Large intestine (tissue), 12 donors: ENCODE measurements at places on chromosomes 2 and 18.

- H3K36me3 ChIP-seq = peaks cover 3% of the 10 kb centered on the region
- peaks cover 42% of the 10 kb centered on the region for H3K4me1 ChIP-seq
- no peaks in the 10 kb centered on the region for H3K27me3 ChIP-seq
Observed at GRCh38 chr2:159904127-159904958, 106.3 kb upstream of the CD302 start.

DNA sequence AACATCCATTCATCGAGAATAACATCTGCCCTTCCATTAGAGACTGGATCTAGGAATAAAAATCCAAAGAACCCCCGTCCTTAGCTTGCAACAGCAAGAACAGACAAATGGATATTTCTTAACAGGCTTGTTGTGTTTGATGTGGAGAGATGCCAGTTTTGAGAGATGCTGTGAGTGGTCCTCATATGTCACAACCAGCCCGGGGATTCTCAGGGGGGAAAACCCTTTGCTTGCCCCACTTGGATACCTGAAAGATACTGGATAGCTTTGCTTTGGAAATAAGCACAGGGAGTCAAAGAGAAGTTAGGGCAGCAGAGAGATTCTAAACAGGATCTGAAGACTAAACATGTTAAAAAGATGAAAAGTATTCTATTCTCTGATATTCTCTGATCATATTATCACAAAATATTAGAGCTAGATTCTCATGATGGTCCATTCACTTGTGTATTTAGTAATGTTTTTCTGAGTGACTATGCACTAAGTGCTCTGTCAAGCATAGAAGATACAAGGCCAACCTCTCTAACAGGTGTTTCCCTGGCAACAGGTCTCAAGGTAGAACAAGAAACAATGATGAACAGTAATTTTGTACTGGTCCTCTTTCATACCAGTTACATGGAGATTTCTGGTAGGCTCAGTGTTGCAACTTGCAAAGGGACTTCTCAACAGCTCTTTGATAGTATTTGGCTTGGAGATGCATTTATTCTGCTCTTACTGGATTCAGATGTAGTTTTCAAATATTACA, 348.2 kb downstream of the MYCN start:
- H3K36me3 ChIP-seq = no peaks in the 10 kb centered on the region
- H3K27me3 ChIP-seq = no peaks in the 10 kb centered on the region
- no peak for DNase-seq
- H3K4me1 ChIP-seq = no peaks in the 10 kb centered on the region

GRCh38 chr2:9739531-9739964, 103.7 kb upstream of the TAF1B start:
- peak overlapping the region; percentile 2 for H3K27ac ChIP-seq
- H3K4me1 ChIP-seq = peaks cover 15% of the 10 kb centered on the region
- no peaks in the 10 kb centered on the region for H3K36me3 ChIP-seq

GRCh38 chr18:35658112-35658511, 76.6 kb downstream of the GALNT1 start:
- H3K36me3 ChIP-seq = peaks cover 2% of the 10 kb centered on the region
- H3K4me1 ChIP-seq = no peaks in the 10 kb centered on the region
- H3K27ac ChIP-seq = no peak overlapping the region
- no peak overlapping the region for H3K4me3 ChIP-seq

- H3K4me3 ChIP-seq = peak overlapping the region; percentile 69
- H3K27me3 ChIP-seq = no peaks in the 10 kb centered on the region
- H3K36me3 ChIP-seq = no peaks in the 10 kb centered on the region
- peak overlapping the region; percentile 83 for H3K27ac ChIP-seq
- no peak for DNase-seq
- H3K4me1 ChIP-seq = no peaks in the 10 kb centered on the region
Observed at GRCh38 chr2:196170606-196171247, 651 bp downstream of the STK17B start.

DNA sequence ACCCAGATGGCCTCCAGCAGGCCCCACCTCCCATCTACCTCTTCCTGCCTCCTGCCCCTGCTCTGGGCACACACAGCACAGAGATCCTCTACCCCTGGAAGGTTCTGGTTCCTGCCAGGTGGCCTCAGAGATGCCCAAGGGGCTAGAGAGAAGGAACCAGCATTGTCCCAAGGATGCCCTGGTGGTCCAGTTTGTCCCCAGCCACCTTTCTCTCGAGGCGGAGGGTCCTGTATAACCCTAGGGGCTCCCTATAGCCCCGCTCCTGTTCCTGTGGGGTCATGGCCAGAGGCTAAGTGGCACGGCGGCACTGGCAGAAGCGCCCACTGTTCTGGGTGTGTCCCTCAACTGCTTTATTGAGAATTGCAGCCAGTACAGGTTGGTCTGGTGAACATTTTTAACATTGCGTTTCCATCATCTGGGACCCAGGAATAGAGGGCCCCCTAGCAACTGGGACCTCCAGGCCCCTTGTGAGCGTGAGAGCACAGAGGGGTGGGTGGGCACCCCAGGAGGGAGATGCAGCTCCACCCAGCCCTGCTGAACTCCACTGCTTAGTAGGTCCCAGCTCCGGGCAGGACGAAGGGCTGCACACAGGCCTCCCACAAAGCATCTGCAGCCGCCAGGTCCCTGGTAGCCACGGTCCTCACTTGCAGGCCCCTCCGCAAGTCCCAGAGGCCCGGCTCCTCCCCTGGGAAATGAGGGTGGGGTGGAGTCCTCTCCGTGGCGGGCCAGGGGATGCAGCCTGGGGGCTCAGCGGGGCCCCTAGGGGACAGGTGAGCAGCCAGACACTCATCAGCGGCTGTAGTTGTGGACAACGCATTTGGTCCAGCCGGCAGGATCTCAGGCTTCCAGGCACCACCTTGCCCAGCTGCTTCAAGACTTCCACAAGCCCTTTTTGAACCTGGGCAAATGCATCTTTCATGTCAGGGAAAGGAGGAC, 33.1 kb downstream of the GPC1 start:
- H3K27me3 ChIP-seq = no peaks in the 10 kb centered on the region
- H3K36me3 ChIP-seq = peaks cover 7% of the 10 kb centered on the region
- no peak overlapping the region for H3K27ac ChIP-seq
- no peak overlapping the region for H3K4me3 ChIP-seq

DNA sequence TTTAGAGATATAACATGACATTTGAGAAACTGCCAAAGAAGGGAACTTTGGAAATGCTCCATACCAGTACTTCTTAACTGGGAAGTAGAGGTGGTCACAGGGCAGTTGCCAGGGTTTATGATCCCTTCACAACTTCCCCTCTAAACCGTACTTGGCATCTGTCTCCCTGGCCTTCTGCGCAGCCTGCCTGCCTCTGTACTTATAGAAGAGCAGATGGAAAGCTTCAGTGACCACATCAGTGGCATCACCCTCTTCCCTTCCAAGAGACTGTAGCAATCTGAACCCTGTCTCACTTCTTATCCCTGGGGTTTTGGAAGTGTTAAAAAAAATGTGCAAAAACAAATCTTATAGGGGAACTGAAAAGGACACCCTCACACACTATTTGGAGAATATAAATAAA, 64.1 kb downstream of the EIF2AK3 start:
- H3K27ac ChIP-seq = no peak overlapping the region
- H3K36me3 ChIP-seq = peaks cover 28% of the 10 kb centered on the region
- no peak for DNase-seq
- H3K4me3 ChIP-seq = no peak overlapping the region
- H3K4me1 ChIP-seq = no peaks in the 10 kb centered on the region
- H3K27me3 ChIP-seq = no peaks in the 10 kb centered on the region

GRCh38 chr18:62716619-62717168, 1.4 kb downstream of the PHLPP1 start:
- H3K36me3 ChIP-seq = no peaks in the 10 kb centered on the region
- H3K4me3 ChIP-seq = peak overlapping the region; percentile 59
- peak overlapping the region; percentile 86 for H3K27ac ChIP-seq
- no peaks in the 10 kb centered on the region for H3K27me3 ChIP-seq
- peaks cover 5% of the 10 kb centered on the region for H3K4me1 ChIP-seq

GRCh38 chr2:234565201-234565600, 68.3 kb upstream of the ARL4C start:
- no peak overlapping the region for H3K27ac ChIP-seq
- H3K36me3 ChIP-seq = no peaks in the 10 kb centered on the region
- H3K4me1 ChIP-seq = no peaks in the 10 kb centered on the region
- no peaks in the 10 kb centered on the region for H3K27me3 ChIP-seq
- DNase-seq = no peak

DNA sequence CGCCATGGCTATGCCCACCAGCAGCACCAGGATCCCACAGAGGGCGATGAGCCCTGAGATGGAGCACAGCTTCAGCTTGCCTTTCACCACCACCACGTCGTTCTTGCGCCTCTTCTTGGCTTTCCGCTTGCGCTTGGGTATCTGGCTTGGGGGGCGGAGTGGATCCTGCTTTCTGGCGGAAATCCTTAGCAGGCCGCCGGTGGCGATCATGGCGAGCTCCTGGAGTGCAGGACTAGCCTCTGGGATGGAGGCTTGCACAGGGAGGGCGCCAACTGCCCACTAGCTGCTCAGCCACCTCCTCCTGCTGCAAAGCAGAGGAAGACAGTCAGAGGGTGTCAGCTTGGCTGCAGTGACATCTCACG, 3.5 kb downstream of the TMEM200C start:
- H3K4me1 ChIP-seq = no peaks in the 10 kb centered on the region
- no peak overlapping the region for H3K4me3 ChIP-seq
- H3K27ac ChIP-seq = no peak overlapping the region
- peaks cover 67% of the 10 kb centered on the region for H3K27me3 ChIP-seq

- no peaks in the 10 kb centered on the region for H3K36me3 ChIP-seq
- H3K4me1 ChIP-seq = peaks cover 20% of the 10 kb centered on the region
- H3K27me3 ChIP-seq = no peaks in the 10 kb centered on the region
- H3K4me3 ChIP-seq = no peak overlapping the region
Observed at GRCh38 chr2:133502678-133503077, 65.6 kb downstream of the NCKAP5 start.
